ENCODE measurements at places on chromosomes 4 and X.
A peak's percentile ranks its signal among the peaks of the same experiment; 100 is the strongest.

DNA sequence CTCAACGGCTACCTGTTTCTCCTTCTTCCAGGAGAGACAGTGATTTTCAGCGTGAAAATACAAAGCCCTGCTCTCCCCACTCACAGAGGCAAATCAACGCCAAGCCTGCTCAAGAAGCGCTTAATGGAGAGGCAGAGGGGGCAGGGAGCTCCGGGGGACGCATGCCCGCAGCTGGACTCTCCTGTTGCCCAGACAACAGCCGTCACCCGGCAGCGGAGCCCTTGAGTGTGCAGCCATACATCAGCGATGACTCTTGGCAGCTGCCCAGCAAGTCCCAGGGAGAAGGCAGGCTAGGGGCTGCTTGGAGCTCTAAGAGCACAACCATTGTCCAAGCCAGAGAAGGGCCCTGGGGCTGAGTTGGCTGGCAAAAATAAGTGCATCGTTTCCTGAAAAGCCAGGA, 71.0 kb upstream of the AFAP1 start:
- peak; percentile 74 for DNase-seq
- H3K4me3 ChIP-seq: no peak overlapping the region
- H3K27me3 ChIP-seq: peaks cover 88% of the 10 kb centered on the region
- peaks cover 3% of the 10 kb centered on the region for H3K4me1 ChIP-seq
- no peak overlapping the region for H3K27ac ChIP-seq

DNA sequence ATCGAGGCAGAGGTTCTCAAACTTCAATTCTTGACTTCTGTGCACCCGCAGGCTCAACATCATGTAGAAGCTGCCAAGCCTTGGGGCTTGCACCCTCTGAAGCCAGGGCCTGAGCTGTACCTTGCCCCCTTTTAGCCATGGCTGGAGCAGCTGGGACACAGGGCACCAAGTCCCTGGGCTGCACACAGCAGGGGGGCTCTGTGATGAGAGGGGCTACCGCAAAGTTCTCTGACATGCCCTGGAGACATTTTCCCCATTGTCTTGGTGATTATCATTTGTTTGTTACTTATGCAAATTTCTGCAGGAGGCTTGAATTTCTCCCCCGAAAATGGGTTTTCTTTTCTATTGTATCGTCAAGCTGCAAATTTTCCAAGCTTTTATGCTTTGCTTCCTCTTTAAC, 4.9 kb upstream of the MAGEB17 start:
- no peaks in the 10 kb centered on the region for H3K36me3 ChIP-seq
- no peaks in the 10 kb centered on the region for H3K27me3 ChIP-seq
- H3K4me3 ChIP-seq: no peak overlapping the region
- no peak overlapping the region for H3K27ac ChIP-seq
- DNase-seq: no peak

- no peaks in the 10 kb centered on the region for H3K36me3 ChIP-seq
- DNase-seq: no peak
- peaks cover 51% of the 10 kb centered on the region for H3K27me3 ChIP-seq
Observed at GRCh38 chrX:107547621-107548020, 80.7 kb upstream of the PRPS1 start.

DNA sequence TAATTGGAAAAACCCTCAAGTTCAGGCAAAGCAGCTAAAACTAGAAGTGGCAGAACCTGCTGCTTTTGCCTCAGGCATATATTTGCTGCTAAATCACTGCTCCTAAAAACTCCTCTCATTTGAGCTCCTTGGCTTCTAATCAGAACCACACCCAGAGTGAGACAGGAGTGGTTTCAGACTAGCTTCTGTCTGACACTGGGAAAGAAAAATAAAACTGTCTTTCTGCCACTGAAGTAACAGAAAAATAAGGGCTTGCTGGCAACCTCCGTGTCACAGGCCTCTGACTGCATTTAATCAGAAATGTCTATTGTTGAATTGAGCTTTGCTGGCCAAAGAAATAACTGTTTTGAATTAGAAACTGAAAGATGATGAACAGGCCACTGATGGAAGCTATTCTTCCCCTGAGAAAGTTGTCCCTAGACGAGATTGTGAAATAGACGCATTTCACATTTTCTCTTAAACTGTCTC, 52.1 kb upstream of the RAP2C start:
- no peaks in the 10 kb centered on the region for H3K4me1 ChIP-seq
- H3K36me3 ChIP-seq: no peaks in the 10 kb centered on the region
- DNase-seq: no peak
